ENCODE measurements at places on chromosomes 1 and 21.

- no peak for DNase-seq
Measured at GRCh38 chr1:186326009-186326408, 49.0 kb downstream of the TPR start.

- no peak for DNase-seq
Measured at GRCh38 chr1:167420510-167420909, 97.8 kb downstream of the CD247 start.

DNA sequence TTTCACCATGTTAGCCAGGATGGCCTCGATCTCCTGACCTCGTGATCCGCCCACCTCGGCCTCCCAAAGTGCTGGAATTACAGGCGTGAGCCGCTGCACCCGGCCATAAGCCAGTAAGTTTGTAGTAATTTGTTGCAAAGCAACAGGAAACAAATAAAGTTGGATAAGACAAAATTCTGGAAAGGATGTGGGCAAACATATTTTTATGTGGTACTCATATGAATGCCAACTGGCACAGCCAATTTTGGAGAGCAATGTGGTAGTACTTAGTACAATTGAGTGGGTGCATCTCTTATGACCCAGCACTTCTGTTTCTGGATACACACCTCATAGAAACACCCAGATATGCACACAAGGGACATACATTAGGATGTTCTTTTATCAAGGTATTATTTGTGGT, 8.4 kb upstream of the IL12RB2 start:
- DNase-seq: no peak

GRCh38 chr1:240352769-240353168, 259.2 kb downstream of the GREM2 start:
- DNase-seq: no peak

GRCh38 chr1:61392409-61393242, 310.3 kb downstream of the NFIA start:
- DNase-seq: no peak

Data from stimulated activated naive CD8-positive, alpha-beta T cell treated with anti-CD3 and anti-CD28 coated beads, Interleukin-15, Interleukin-2, amounts not matched to agents 100 U/mL and 50 U/mL, for 24 hours (primary cell).